ENCODE measurements at places on chromosomes 2 and 18.

DNA sequence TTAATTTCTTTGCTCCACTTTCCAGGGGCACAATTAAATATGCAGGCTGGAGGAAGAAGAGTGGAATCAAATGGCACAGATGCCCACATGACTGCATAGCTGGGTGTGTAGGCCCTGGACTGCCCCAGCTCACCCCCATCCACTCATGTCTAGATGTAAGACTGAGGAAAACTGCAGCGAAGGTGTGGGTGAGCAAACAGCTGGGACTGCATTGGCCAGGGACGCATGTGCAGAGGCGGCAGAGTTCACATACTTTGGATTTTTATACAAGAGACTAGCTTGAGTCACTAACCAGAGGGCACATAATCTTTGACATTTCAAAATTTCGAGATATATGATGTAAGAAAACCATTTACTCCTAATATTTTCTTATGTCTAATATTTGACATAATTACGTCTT is 60.1 kb downstream of the SPIRE1 start:
- peak; percentile 24 for DNase-seq

DNA sequence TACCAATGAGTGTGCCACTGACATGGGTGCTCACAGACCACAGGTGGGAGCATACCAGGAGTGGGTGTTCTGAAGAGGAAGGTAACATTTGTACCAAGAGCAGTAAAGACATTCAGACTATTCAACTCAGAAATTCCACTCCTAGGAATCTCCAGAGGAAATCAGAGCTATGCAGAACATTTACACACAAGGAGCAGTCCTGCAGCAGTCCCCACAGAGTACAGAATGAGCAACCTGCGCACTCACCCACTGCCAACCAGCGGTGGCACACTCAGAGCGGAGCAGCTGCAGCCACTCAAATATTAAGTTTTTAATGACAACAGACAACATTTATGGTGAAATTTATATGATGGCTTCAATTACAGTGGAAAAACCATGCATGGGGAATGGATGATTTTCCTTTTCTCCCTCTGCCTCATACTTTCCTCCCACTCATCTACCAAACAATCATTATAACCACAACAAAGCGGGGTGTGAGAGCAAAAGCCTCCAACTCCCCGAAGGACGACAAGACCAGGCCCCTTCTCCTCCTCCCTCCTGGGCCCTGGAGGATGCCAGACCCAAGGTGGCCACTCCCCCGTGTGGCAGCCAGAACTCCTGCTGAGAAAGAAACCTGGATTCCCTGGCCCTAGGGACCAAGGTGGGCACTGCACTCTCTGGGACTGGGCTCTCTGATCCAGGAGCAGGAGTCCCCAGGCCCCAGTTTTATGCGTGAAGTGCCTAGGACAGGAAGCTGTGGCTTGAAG is 5.4 kb downstream of the HS6ST1 start:
- peak; percentile 41 for DNase-seq

DNA sequence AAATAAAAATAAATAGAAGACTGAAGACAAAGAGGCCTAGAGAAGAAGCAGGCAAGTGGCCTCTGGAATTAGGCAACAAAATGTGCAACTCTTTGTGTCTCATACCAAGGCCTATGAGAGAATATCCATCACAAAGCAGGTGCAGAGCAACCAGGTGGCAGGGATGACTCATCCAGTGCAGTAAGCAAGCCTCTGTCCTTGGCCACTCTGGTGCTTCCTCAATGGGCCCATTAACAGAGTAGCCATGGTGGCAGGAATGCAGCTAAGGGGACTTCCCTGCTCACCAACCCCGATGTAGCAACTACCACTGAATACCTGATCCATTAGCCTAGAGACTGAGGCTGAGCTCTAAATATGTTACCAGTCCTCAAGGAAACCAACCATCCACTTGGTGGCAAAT is 11.0 kb upstream of the EPG5 start:
- no peak for DNase-seq

- no peak for DNase-seq
Measured at GRCh38 chr2:84427235-84428138, 31.6 kb downstream of the SUCLG1 start.

DNA sequence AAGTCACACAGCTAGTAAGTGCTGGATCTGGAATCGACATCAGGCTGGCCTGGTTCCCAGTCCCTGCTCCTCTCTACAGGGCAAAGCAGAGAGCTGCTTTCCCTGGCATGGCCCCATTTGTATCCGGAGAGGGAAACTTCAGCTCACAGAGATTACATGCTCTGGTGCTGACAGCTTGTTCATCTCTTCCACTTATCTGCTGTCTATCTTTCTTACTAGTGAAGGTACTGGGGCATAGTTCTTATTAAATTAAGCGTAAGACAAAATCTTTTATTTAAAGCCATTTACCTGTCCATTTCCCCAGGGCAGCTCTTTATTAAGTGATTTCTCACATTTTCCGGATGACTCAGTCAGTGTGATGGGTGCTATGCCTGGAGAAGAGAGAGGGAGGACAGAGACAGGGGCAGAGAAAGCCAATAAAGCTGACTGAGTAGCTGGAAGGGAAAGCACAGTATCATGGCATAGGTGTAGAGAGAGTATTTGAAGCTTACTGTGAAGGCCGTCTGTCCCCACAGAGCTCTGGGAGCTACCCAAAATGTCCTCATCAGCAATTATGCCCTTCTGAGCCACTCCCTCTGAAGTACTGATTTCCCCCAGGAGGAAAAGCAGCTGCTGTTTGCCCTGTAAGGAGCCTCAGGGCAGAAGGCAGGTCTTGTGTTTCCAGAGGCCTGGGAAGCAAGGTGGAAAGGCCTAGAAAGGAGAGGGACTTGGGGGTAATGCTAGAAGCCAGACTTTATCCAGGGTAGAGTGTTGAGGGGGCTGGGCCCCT is 44.1 kb upstream of the EPAS1 start:
- no peak for DNase-seq

DNA sequence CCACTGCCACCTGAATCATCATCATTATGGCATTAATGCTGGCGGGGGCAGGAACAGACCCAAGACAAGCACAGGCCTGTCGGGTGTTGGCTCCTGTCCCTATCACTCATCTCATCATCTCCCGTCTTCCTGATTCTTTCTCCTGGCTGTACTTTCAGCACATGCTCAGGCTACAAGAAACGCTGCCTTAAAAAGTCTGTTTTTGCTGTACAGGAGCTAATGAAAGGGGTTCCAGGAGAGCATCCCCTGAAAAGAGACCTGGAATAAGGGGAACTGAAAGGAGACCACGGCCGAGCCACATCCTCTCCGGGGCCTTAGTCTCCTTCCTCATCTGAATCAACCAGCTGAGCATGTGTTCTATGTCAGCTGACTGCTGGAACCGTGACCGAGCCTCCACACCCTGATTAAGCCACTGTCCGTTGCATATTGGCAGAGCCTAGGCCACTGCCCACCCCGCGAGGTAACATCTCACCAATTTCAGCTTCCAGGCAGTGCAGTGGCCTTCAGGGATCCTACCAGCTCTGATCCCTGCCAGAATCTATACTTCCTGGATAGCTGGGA is 62.6 kb downstream of the DNMT3A start:
- peak; percentile 53 for DNase-seq

DNA sequence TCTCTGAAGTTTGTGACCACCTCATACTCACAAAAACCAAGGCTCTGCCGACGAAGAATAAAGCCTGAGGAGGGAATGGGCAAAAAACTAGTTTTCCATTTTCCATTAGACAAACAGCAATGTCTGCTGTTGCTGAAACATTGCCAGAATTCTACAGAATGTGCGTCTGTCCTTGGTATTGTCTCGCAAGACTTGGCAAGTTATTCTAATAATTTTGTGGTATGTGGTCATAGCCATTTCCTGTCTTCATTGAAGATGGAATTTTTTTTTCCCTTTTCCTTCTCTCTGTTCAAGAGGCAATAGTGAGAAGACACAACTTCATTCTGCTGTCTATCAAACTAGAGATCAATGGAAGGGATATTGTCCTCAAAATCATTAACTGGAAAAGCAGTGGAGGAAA is 296.1 kb downstream of the RND3 start:
- no peak for DNase-seq

- DNase-seq: no peak
Measured at GRCh38 chr2:207632575-207633493, 7.6 kb upstream of the METTL21A start.

- no peak for DNase-seq
Measured at GRCh38 chr18:5510135-5510846, 33.5 kb downstream of the EPB41L3 start.
